Astrocyte of the hippocampus (primary cell): ENCODE measurements at places on chromosomes 2 and 18.

GRCh38 chr2:45736757-45737704 lies 85.6 kb downstream of the PRKCE start:
- no peak for DNase-seq

DNA sequence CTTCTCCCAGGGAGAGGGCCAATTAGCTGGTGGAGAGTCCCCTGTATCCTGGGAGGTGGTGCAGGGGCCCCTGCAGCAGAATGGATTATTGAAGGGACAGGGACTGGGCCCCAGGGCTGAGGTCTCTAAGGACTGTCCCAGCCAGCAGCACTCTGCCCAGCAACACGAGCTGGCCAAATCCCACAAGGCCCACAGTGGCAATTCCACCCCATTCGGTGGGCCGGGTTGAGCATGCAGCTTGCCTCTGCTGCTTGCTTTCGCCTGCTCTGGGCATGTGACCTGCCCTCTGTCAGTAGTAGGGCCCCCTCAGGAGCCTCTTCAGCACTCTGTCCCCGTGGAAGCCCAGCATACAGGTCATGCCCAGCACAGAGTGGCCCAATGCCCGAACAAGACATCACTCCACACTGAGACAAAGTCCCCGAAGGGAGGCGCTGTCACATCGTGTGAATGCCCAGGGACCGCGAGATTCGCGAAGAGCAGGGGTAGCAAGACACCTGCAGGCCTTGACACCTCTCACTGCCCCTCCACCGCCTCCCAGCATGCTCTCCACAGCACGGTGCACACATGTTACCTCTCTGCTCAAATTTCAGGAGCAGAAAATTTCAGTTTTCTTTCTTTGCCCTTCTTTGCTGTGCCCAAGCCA lies 65.4 kb downstream of the CRACDL start:
- DNase-seq, result no peak

GRCh38 chr2:172462849-172463381 lies 35.5 kb downstream of the ITGA6 start:
- no peak for DNase-seq

DNA sequence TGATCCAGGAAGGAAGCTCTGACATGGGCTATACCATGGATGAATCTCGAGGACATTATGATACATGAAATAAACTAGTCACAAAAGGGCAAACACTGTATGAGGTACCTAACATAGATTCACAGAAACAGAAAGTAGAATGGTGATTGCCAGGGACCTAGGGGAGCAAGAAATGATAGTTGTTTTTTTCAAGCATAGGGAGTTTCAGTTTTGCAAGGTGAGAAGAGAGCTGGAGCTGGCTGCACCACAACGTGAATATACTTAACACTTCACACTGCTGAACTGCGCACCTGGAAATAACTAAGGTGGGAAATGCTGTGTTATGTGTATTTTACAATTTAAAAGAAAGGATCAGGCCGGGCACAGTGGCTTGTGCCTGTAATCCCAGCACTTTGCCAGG lies 13.2 kb upstream of the AGAP1 start:
- no peak for DNase-seq

DNA sequence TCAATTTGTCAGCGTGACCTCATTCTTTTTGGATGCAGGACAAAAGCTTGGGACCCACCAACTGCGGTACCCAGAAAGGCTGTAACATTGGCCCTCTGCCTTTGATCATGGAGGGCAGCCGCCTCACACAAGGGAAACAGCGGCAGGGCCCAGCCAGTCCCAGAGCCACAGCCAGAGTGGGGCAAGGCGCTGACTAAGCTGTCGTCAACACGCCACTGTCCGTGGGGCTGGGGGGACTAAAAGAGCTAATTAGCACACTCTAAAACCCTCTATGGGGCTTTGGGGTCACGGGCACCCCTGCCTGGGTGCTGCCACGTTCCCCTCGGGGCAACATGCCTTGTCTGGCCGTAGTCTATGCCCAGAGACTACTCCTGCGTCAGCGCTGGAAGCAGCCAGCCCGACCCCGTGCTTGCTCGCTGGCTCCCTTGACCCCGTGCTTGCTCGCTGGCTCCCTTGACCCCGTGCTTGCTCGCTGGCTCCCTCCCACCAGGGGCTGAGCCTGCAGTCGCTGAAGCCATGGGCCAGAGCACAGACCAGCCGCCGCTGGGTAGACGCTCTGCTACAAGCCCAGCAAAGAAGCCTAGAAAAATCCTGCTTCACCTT lies 598.4 kb downstream of the MBD2 start:
- DNase-seq, result no peak

GRCh38 chr2:105315314-105315713 lies 14.2 kb downstream of the TGFBRAP1 start:
- DNase-seq, result no peak

DNA sequence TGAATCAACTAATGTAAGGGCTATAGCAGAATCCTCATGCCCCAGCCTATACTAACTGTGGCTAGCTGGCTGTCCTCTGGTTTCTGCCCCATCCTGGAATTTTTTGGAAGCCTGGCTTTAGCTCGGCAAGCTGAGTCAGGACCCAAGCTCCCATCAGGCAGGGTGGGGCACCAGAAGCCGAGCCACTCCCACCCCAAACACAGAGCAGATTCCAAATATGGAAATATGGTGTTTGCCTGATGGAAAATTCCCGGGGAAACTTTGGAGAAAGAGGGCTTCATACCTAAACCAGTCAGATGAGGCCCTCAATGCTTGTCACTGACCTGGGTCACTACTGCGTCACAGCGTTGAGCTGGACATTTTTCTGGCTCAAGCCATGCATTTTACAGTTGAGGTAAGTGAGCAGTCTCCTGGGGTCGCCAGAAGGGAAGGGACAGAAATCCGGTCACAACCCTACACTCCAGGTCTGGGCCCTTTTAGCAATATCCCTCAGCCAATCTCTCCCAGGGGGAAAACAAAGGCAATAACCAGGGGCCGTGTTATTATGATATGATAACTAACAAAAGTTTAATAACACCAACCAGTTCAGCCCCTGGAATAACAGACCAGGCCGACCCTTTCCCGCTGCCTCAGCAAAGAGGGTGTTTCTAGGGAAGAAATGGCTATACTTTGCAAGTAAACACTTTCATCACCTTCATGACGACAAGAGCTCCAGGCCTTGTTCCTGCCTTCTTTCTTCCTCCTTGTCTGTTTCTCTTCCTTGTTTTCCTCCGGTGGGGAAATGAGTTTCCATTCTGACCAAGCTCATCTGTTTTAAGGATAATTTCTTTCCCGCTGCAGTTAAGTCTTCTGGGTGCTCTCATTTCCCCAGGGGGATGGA lies 37.7 kb downstream of the PSD4 start:
- peak; percentile 83 for DNase-seq

DNA sequence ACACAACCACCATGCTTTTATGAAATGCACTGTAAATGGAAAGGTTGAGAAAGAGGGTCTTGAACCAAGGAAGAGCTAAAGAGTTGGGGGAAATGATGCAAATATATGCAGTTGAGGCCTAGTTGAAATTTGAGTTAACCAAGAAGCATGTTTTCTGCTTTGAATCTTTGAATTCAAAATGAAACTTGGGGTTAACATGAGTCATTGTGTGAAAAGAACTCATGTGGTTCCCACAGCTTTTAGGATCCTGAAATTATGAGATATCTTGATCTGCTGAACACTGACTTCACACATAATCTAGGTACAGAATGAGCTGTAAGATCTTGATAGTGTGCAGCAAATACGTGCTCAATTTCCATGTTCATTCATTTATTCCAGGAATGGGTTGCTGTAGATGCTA lies 422.9 kb upstream of the TRIB2 start:
- DNase-seq, result peak; percentile 35

GRCh38 chr2:120599656-120600055 lies 136.0 kb upstream of the GLI2 start:
- no peak for DNase-seq

- DNase-seq, result no peak
These were observed 42.7 kb downstream of the MPHOSPH10 start for GRCh38 chr2:71173096-71173495.

DNA sequence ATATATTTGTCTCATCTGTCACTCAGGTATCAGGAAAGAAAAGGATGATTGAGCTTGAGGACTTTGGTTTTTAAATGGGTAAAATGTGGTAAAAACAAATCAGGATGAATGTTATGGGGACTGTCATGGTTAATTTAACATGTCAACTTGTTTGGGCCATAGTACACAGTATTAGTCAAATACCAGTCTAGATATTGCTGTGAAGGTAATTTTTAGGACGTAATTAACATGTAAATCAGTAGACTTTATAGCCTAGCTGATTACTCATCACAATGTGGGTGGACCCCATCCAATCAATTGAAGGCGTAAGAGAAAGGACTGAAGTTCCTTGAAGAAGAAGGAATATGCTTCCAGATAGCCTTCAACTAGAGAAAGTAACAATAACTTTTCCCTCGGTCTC lies 275.7 kb upstream of the ZNF804A start:
- no peak for DNase-seq

DNA sequence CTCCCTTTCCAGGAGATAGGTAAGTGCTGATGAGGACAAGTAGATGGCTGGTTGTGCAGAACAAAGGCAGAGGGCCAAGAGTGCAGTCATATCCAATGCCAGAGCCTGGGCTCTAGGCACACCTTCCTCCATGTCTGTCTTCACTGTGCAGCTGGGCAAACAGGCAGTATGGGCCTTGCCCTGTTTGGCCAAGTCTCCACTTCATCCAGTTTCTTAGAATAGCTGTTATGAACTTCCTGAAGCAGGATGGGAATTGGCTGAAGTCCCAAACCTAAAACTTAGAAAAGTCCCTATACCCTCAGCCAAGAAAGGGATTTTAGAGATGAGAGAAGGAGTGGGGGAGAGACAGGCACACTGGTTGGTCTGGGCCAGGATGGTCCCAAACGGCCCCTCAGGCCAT lies 37.5 kb upstream of the CYP26B1 start:
- DNase-seq, result no peak

DNA sequence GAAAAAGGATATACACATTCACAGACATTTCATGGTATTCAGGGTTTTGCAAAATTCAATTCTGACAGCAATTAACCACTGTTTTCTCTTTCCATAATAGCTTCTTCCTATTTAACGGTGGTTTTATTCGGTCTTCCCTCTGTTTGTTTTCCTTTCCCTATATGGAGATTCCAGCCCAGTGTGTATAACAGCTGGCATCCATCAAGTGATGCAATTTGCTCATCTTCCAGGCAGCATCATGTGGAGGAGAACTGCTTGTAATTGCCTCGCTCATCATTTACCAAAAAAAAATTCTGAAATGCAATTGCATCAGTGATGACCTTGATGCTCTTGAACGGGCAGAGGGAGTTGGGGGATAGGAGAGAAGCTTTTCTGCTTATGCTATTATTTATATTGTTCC lies 165.9 kb upstream of the PGAP1 start:
- DNase-seq, result no peak

DNA sequence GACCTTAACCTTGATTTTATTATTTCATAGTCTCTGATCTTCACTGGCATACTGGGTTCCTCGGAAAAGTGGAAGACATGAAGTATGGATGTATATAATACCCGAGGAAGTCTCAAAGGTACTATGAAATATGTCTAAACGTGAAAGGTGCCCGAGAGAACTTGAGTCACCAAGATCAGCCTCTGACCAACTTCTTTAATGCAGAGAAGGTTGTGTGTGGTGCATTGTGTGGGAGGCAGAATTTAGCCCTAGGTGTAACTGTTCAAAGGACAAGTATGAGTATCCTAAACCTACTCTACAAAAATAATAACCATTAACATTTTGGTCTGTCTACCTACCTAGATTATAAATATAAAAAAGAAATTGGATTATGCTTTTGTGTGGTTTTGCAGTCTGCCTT lies 36.1 kb downstream of the OSBPL6 start:
- DNase-seq, result no peak

DNA sequence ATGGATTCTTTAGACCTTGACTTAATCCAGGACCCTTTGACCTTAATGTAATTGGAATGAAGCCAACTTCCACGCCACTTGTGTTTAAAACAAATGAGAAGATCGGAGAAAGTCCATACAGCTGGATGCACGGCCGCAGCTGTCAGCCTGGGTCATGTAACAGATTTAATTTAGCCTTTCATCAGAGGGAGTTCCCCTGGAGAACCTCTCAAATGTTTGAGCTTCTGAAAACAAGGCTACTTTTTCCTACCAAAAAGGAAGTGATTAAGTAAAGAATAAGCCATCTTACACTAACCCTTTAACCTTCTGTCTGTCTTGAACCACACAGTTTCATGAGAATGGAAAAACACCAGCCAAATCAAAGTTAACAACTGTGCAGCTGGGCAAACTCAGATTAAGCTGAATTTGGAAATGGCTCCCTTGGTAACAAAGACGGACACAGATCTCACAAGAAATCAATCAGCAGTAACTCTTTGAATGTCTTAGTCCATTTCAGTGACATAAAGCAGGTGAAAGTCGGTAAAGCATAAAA lies 103.6 kb downstream of the DOCK10 start:
- no peak for DNase-seq

GRCh38 chr18:69580107-69580506 lies 179.4 kb downstream of the DOK6 start:
- DNase-seq, result no peak

DNA sequence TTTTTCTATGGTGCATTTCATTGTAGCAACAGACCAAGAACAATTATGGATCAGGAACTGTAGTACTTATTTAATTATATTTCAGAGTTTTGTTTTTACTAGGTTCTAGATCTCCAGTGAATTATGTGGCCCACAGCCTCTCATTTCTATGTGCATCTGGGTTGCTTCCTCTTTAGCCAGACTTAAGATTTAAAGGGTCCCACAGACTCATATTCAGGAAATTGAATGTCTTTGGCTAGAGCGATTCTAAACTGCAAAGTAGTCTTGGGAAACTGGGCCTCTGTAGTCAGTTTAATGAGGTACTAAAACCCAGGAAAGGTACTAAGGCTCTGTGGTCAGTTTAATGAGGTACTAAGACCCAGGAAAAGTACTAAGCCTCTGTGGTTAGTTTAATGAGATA lies 94.4 kb downstream of the LYPD6B start:
- DNase-seq, result no peak

DNA sequence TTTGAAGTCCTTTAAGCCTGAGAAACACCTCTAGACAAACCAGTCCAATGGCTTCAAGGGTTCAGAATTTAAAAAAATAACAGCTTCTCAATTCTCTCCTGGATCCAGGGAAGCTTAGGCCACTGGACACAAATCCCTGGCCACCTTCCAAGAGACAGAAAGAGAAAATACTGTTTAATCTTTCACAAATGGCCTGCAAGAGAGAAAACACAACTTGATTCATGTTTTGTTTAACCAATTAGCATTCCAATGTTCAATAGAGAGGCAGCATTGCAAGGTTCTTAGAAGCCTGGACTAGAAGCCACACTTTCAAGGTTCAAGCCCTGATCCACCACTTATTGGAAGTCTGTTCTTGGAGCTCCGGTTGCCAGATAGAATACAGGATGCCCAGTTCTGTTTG lies 109.0 kb upstream of the PARD3B start:
- DNase-seq, result no peak

DNA sequence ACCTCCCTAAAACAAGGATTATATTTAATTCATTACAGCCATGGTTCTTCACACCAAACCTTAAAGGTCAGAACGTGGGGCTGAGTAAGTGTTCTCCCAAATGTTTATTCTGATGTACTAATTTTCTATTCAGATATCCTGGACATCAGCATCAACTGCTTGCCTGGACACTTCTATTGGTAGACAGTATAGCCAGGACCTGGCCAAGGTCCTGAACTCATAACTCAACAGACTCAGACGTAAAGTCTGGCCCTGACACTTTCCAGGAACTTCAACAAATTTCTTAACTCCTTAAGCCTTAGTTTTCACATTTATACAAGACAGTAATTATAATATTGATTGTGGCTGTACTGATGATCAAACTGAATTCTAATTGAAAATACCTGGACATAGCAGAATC lies 89.1 kb downstream of the AKAIN1 start:
- DNase-seq, result peak; percentile 41
